OCI-LY7 (cell line): ENCODE measurements at places on chromosomes 5 and 9. TPM values are rescaled to one million over a fixed set of nuclear protein-coding genes. Genes with fewer than 3 reads are reported as not detected.

DMRTA1 gene
- not detected in 2 replicates for total RNA-seq

FOXD4L6 gene
- total RNA-seq = 0.29 TPM in 1 of 2 replicates, not detected in the other

PRLR gene
- not detected in 2 replicates for total RNA-seq

PHF24 gene
- total RNA-seq = not detected in 2 replicates
